ENCODE measurements at places on chromosomes 11 and 22.

- DNase-seq = no peak
Observed at GRCh38 chr11:45894555-45895247, 9.2 kb downstream of the MAPK8IP1 start.

GRCh38 chr11:119551420-119552105 is 128.6 kb upstream of the THY1 start:
- DNase-seq = no peak

DNA sequence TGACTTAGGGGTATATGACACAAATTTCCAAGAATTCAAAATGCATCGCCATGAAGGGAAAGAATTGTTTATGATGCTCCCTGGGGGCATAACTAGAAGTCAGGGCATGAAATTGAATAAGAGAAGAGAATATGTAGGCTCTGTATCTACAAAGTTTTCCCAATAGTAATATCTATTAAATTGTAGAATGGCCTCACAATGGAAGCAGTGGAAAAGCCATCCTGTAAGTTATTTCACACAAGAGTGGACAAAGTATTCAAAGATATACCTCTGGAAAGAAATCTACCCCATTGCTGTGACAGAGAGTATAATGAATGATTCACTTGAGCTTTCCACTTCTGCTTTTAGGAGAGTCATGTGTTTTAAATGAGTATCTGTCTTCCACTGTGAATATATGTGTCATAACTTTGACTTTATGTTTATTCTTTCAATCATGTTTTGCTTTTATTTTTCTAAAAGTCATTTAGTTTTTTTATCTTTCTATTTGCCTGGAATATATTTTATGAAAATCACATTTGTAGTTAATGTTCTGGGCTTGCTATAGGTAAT is 65.7 kb upstream of the DDI1 start:
- DNase-seq = no peak

- DNase-seq = no peak
Observed at GRCh38 chr22:48404801-48405447, 1422.7 kb downstream of the BRD1 start.

DNA sequence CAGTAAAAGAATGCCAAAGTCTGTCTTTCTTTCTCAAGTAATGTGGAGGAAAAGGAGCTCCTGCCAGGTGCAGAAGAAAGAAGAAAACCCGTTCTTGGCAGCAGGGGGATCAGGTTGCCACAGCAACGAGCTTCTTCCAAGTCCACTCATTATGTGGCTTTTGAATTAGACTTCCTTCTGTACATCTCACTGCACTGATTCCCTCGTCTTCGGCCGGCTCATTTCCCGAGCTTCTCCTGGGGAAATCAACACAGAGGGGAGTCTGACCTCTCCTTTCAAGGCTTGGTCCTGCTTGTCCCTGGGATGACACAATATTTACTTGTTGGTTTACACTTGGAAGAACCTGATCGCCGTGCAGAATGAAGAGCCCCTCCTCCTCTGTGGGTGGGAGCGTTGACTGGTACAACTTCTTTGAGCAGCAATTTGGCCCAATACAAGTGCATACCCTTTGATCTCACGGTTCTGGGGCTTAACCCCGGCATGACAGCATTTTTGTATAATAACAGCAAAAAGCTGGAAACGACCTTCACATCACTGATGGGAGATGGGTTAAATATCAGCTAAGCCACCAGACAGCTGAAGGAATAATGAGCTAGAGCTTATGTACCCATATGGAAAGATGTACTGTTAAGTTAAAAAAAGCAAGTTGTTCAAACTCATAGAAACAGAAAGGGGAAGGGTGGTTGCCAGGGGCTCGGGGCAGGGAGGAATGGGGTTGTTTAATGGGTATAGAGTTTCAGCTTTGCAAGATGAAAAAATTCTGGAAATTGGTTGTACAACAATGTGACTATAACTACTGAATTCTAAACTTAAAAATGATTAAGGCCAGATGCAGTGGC is 35.4 kb downstream of the MCHR1 start:
- DNase-seq = no peak

- no peak for DNase-seq
Observed at GRCh38 chr11:19122960-19123615, 6.1 kb downstream of the ZDHHC13 start.

GRCh38 chr22:28328756-28329155 is 350.9 kb downstream of the TTC28 start:
- no peak for DNase-seq

DNA sequence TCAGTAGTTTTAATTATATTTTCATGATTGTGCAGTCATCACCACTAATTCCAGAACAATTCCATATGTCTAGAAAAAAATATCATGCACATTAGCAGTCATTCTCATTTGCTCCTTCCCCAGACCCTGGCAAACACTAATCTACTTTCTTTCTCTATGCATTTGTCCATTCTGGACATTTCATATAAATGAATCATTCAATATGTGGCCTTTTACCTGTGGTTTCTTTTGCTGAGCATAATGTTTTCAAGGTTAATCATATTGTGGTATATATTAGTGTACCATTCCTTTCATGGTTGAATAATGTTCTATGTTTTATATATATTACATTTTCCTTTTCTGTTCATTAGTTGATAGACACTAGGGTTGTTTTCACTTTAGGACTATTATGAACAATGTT is 811.1 kb upstream of the RAG2 start:
- DNase-seq = no peak

DNA sequence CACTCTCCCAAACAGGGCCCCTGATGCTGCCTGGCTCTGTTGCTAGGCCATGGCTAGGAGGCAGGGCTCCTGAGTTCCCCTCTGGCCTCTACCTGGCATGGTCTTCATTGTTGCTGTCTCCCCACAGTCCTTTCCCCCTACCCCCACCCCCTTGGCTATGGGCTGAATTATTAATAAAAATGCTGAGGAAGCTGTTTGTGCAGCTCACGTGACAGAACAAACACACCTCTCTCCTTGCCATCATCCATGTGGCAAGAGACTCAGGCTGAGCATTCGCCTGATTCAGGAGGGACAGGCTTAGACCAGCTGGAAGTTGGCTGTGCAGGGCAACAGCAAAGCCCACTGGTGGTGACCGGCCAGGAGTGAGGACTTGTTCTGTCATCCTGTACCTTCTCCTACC is 4.2 kb upstream of the SYT7 start:
- no peak for DNase-seq

GRCh38 chr22:30265823-30266444 is 717 bp downstream of the OSM start:
- DNase-seq = peak; percentile 67

DNA sequence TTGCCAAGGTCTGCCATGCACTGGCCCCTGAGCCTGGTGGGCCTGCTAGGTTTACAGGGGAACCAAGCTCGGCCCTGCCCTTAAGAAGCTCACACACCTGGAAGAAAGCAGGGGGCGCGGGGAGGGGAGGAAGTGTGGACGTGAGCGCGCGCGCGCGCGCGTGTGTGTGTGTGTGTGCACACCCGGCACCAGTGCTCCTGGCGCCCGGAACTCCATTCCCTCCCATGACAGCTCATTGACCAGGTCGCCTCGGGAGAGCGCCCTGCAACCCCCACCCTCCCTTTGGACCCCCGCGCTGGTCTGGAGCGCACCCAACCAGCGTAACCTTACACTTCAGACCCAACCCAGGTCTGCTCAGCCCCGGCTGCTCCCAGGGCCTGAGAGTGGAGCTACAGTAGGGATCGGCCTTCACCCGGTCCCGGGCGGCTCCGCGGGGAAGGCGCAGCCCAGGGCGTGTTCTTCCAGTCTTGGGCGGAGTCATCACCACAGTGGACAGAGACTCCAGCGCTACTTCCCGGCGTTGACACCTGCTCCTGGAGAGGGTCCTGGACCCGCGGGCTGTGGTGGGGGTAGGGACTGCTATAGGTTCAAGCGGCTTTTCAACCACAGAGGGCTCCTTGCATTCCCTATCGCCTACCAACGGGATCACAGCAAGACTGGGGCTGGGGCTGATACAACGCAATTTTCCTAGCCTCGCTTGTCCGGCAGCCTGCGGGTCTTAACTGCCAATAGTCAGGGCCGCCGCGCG is 1.5 kb downstream of the GALNT18 start:
- no peak for DNase-seq

Measured in stimulated activated CD4-positive, alpha-beta T cell treated with anti-CD3 and anti-CD28 coated beads, Interleukin-15, amount 100 ng/mL, for 1 hour (primary cell).